ENCODE measurements at places on chromosomes 16 and 17. TPM values are rescaled to one million over a fixed set of nuclear protein-coding genes. Genes with fewer than 3 reads are reported as not detected.

DNA sequence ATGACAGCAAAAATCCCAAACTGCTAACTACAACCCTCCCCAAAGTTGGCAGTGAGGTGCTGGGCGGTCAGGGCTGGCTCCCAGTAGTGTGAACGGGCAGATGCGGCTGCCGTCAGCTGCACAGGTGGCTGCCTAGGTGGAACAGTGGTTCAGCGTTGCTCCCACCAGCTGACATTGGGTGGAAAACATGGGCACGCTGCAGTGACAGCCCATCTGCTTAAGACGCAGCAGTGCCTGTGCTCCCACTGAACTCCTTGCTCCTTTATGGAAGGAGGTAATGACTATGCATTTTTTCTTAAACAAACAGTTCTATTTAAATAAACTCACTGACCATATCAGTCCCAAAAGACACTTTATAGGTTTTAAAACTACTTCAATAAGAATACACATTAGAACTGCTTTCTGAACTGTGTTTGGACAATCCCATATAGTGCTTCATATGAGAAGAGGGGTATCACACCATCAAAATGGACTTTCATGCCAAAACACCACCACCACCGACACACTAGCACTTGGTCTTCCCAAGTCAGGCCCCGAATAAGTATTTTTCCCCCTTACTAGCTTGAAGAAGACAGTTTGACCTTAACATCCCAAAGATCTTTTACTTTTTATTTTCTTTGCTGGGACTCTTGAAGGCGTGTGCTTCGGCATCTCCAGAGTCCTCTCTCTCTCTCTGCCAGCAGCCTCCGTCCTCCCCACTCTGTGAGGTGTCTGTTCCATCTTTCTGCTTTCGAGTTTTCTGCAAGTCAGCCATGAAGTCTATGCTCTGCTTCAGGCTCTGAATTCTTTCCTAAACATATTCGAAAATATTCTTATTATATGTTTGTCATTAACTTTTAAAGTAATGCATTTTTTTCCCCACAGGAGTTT, 34.4 kb downstream of the BRD7 start:
- DNase-seq = no peak

GRCh38 chr16:50735629-50736122, 6.2 kb upstream of the CYLD start:
- DNase-seq = no peak

DNA sequence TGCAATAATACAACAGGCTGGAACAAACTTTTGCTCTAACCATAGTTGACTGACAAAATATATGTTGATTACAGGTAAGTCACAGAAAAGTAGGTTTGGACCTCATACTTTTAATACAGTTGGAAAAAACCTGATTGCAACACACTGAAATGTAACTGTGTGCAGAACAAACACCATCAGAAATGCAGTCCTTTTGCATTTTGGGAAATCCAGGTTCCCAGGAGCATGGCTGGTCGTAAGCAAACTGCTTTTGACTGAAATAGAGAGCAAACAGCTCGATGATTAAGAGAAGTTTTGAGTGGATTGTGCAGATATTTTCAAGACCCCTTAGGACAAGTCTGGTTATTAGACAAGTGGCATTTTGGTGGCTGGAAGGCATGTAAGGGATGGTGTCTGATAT, 8.0 kb downstream of the IGF2BP1 start:
- no peak for DNase-seq

Gene TERB1
- not detected for total RNA-seq

Gene CFAP97D1
- under 0.01 TPM for total RNA-seq

Gene GNGT2
- total RNA-seq = 0.86 TPM

DNA sequence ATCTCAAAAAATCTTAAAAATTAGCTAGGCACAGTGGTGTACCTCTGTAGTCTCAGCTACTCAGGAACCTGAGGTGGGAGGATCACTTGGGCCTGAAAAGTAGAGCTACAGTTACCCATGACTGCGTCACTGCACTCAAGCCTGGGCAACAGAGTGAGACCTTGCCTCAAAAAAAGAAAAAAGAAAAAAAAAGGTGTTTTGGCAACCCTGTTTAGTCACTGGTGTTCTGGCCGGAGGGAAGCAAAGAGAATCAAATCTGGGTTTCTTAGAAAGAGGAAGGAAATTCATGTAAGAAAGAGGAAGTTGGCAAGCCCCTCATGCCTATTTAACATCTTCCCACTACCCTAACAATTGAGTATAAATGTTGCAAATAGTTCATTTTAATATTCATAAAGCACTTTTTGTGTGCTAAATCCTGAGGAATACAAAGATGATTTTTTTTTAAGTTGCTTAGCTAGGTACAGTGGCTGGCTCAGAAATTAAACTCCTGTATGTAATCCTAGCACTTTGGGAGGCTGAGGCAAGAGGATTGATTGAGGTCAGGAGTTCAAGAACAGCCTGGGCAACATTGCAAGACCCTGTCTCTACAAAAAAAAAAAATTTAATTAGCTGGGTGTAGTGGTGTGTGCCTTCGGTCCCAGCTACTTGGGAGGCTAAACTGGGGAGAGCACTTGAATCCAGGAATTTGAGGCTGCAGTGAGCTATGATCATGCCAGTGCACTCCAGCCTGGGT, 6.5 kb upstream of the USP32 start:
- no peak for DNase-seq

Gene KRT36
- not detected for total RNA-seq

Gene MARCHF10
- total RNA-seq = not detected

Gene NXPH3
- 0.79 TPM for total RNA-seq

Measured in pulmonary artery endothelial cell (primary cell).